ENCODE measurements at places on chromosomes 6 and 20.
A peak's percentile ranks its signal among the peaks of the same experiment; 100 is the strongest.

DNA sequence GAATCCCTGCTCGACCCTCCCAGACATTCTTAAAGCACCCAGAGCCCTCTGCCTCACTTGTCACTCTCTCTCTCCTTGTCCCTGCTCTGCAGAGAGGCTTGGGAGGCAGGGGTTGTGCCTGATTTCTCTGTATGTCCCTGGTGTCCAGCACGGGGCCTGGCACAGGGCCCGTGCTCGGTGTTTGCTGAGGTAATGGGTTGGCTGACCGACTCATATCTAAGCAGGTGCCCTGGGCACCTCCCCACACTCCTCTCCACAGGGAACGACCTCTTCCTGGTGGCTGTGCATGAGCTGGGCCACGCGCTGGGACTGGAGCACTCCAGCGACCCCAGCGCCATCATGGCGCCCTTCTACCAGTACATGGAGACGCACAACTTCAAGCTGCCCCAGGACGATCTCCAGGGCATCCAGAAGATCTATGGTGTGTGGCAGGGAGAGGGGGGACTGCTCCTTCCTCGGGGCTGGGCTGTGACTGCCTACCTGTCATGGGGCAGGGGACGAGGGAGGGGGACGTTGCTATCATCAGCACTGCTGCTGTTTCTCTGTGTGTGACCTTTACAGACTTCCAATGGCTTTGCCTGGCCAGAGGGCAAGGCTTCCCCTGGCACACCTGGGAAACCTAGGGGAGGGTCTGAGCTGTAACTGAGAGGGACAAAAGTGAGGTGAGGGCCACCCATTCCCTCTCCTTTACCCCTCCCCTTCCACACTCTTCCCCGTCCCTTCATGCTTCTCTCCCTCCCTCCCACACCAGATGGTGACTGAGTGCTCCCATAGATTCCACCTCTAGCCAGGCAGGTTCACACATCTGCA, 14.2 kb downstream of the MMP24OS start:
- DNase-seq, result no peak

DNA sequence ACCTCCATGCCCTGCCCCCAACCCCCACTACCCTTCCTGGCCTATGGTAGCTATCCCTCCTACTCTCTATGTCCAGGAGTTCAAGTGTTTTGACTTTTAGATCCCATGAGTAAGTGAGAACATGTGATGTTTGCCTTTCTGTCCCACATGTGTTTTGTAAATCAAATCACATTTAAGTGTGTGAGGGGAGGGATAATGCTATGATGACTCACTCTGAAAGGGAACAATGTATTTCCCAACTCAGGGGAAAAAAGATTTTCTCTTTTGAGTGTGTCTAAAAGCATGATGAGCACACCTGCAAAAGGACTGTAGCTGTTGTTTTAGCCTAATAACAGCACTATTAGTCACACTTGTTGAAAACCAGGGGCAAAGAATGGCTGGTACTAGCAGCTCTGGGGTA, 193.7 kb downstream of the GJA10 start:
- DNase-seq, result no peak

GRCh38 chr20:20390393-20390792, 22.5 kb downstream of the INSM1 start:
- DNase-seq, result no peak

GRCh38 chr20:7333841-7334240, 566.4 kb downstream of the BMP2 start:
- DNase-seq, result no peak

DNA sequence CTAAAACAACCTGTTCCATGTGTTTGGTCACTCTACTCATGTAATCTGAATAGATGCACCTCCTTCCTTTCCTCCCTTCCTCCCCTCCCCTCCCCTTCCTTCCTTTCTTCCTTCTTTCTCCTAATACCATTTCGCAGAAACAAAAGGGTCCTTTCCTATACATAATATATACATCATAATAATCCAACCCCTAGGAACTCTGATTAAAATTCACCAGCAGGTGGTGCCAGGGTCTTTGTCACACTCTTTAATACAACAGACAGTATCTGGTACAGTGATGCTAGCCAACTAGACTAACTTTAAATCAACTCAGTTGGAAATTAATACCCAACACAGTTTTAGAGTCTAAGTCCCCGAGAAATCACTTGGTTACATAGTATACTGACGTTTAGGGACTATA, 181.2 kb upstream of the SHLD1 start:
- peak; percentile 44 for DNase-seq

DNA sequence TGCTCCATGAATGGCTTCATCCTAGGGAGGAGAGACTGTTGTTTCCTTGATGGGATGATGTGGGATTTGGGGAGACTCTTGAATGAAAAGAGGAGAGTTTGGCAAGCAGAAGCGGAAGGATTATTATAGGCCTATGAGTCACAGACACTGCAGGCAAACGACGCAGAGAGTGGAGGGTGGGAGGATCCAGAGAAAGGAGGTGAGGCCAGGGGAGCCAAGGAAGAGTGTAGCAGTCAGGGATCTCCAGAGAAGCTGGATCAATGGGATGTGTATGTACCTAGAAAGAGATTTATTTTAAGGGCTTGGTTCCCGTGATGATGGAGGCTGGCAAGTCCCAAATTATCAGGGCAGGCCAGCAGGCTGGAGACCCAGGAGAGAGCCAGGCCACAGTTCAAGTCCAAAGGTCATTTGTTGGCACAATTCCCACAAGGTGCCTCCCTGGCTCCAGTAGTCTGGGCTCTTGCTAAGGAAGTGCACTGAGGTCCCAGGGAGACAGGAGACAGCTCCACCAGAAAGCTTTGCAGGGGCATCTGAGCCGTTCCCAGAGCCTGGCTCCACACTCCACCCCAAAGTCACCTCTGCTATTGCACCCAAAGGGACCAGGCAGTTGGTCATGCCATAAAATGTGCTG, 76.0 kb downstream of the ADTRP start:
- DNase-seq, result no peak

DNA sequence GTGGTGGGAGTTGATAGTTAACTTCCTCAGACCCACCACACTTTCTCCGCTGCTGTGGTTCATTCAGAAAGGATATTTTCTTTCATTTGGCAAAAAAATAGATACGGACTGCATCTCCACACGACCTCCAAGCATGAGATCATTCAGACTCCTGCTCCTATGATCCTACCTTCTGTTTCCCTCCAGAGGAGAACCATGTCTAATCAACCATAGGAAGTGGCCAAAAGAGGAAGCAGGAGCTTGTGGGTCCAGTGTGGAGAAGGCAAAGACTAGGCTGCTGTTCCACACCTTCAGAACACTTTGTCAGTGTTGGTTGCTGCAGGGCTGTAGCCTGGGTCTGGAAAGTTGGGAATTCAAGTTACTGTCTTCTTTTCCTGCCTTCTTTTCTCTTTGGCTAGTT, 10.6 kb upstream of the KIF13A start:
- no peak for DNase-seq

DNA sequence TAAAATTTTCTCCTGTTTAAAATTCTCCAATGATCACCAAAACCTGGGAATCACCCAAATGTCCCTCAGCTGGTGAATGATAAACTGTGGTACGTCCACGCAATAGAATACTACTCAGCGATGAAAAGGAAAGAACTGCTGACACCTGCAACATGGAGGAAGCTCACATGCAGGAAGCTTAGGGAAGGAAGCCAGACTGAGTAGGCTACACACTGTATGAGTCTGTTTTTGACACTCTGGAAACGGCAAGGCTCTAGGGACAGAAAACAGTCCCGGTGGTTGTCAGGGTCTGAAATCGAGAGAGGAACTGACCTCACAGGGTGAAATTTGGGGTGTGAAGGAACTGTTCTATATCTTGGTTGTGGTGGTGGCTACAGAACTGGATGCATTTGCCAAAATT, 25.2 kb upstream of the TLDC2 start:
- no peak for DNase-seq

DNA sequence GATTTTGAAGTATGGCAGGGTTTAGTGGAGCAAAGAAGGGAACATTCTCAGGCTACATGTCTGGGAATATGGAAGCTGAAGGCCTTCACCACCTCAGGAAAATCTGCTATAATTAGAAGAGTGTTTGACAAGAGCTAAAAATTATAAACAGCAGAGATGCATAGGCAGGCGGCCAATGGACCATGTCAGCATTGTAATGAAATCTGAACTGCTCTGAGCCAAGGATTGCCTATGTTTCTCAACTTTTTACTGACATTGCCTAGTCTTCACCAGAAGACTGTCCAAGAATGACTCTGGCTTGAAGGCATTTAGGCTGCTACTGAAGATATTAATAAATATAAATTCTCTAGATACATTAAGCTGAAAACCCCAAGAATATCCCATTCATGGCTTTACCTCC, 84.1 kb downstream of the C6orf52 start:
- no peak for DNase-seq

- no peak for DNase-seq
Observed at GRCh38 chr20:4090756-4091489, 75.6 kb upstream of the RNF24 start.

GRCh38 chr20:53080969-53081871, 109.1 kb downstream of the TSHZ2 start:
- DNase-seq, result no peak

- no peak for DNase-seq
Observed at GRCh38 chr20:23294671-23295070, 55.9 kb upstream of the NXT1 start.

- no peak for DNase-seq
Observed at GRCh38 chr20:52649727-52650126, 322.4 kb upstream of the TSHZ2 start.

- DNase-seq, result peak; percentile 68
Observed at GRCh38 chr6:27495386-27496135, 22.7 kb upstream of the ZNF184 start.

DNA sequence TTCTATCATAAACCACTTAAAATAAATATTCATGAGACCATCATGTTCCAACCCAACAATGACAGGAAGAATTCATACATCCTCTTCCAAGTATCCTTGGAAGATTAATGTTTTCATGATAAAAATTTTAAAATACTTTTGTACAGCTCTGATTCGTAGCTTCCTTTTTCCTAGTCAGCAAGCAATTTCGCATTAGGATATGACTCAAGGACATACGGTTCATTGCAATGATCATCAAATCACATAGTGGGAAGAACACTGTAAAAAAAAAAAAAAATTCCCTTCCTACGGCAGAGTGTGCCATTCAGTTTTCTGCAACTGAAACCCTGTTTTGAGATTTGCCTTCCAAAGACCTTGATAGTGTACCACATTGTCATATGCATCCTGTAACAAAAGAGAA, 35.3 kb upstream of the GFOD1 start:
- no peak for DNase-seq
